ENCODE measurements at places on chromosomes 3 and 15.

- DNase-seq: no peak
These were observed 290.3 kb downstream of the ZBTB20 start for GRCh38 chr3:114856835-114857234.

DNA sequence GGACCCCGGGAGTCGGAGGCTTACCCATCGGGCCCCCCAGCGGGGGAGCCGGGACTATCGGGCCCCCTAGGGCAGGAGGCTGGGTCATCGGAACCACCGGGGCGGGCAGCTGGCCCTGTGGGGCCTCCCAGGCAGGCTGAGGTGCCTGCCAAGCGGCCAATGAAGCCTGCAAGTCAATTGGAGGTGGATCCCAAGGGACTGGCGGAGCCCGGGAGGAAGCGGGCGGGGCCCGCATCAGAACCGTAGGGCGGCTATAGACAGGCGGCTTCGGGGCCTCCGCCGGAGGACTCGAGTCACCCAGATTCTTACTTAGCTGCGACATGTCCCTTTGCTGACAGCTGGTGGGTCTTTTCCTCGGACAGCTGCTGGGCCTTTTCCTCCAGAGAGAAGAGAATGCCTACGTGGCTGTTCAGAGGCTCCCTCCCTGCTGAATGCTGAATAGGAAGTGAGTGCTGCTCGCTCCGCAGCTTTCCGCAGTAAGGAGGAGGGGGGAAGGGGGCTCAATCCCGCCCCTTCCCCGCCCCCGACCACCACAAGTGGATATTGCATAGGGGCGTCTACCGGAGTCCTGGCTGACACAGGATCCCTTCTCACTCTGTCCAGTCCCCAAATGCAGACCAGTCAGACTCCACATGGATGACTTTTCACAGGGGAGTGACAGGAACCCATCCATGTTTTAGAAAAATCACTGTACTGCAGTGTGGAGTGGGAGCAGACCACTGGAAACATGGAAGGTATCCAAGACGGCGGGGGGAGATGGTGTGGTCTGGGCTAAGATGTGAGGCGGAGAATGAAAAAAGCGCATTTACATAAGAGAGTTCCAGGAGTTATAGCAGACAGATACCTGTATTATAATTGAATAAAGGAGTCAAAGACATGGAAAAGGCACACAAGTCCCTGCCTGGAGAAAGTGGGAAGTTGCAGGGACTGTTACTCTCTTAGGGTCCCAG, at the start of gene MAGEL2:
TSS of gene MAGEL2 (minus strand) at position 447 of the 950 bp plus-strand sequence. CDS start at position 322, 125 bp downstream.
- peak; percentile 60 for DNase-seq

DNA sequence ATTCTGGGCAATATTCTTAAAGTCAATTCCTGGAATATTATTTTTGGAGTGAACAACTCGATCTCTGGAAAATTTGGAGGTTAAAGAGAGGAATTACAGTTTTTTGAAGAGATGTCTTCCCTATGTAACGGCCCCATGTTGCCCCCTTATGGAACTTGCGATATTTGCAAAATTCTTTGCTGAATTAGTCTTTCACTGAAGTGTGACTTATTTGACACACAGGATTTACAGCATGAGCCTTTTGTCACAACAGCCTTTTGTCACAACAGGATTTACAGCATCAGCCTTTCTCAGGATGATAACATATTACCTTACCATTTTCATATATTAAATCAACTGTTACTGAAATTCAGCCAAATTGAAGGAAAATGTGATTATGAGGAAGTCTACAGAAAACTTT, 37.8 kb upstream of the SPTSSB start:
- DNase-seq: peak; percentile 17

DNA sequence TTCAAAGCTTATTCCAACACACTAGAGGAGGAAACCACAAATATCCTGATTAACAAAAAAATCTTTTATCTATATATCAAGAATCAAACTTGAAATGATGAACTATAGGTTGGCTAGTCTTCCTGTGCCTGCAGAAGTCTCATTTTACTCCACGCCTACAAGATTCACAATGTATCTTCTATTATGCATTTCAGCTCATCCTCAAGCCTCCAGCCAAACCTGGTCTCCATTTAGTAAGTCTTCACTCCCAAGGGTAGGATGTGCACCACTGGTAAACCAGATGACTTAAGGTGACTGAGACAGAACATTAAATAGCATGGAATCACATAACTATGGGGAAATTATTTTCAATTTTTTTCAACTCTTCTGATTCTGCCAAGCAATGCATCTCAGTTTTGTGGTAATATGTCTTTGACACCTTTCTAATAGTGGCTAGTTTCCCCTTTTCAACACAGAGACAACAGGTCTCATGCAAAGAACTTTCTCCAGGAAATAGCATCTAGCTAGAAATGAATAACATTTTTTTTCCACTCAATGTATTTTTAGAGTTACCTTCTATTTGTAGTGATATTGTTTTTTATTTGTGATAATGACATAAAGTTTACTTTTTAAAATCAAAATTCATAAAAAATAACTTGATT, 166.9 kb downstream of the TNIK start:
- DNase-seq: no peak

GRCh38 chr3:87090631-87091030, 99.7 kb upstream of the VGLL3 start:
- no peak for DNase-seq
